ENCODE measurements at places on chromosomes 12 and 14.

- DNase-seq, result peak; percentile 94
Measured at GRCh38 chr12:57087010-57087690, 1.8 kb upstream of the NAB2 start.

DNA sequence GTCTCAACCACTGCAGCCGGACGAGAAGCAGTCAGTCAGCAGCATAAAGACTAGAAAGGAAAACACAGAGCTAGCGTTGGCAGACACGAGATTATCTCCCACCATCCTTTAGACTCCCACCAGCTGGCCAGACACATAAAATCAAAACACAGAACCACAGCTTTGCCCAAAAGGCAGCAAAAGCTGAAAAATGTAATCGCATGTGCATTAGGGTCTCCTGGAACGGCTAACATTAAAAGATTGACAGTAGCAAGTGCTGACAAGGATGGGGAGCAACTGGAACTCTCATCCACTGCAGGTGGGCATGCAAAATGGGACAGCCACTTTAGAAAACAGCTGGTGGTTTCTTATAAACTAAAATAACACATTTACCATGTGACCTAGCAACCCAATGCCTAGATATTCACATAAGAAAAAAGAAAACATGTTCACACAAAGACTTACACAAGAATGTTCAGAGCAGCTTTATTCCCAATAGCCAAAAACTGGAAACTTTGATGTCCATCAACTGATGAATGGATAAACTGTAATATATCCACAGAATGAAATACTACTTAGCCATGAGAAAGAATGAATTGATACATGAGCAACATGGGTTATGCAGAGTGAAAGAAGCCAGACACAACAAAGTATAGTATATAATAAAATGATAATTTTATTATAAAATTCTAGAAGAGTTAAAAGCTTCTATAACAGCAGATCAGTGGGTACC is 37.7 kb downstream of the NCOR2 start:
- no peak for DNase-seq

- no peak for DNase-seq
Measured at GRCh38 chr12:49809906-49810389, 18.3 kb downstream of the NCKAP5L start.

GRCh38 chr12:124045671-124046455 is 72.8 kb downstream of the ZNF664 start:
- DNase-seq, result no peak

DNA sequence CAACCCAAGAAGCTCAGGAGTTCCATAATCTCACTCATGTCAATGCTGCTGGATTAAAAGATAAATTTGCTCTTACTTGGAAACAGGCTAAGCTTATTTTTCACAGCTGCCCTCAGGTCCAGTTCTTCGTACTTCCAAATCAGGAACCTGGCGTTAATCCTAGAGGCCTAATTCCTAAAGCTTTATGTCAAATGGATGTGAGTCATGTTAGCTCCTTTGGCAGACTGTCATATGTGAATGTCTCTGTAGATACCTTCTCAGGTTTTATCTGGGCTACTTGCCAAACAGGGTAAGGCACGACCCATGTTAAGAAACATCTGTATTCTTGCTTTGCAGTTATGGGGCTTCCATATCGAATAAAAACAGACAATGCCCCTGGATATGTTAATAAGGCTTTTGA is 504.6 kb downstream of the ALG10 start:
- no peak for DNase-seq

- no peak for DNase-seq
Measured at GRCh38 chr14:63504648-63505047, 38.5 kb downstream of the PPP2R5E start.

DNA sequence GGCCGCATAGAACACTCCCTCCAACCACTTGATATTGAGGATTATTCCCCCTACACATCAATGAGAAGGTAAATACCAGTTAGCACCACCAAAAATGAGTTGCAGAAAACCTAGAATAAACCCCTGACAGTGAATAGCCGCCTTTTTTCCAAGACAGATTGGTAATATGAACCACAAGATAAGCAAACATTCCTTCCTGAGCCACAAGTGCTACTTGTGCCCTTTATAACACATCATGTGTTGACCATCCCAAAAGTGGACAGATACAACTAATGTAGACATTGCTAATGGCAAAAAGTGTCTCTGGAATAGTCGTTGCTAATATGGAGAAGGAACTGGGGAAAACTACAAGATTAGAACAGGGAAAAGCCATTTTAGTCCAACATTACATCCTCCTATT is 17.2 kb downstream of the NOXRED1 start:
- no peak for DNase-seq

DNA sequence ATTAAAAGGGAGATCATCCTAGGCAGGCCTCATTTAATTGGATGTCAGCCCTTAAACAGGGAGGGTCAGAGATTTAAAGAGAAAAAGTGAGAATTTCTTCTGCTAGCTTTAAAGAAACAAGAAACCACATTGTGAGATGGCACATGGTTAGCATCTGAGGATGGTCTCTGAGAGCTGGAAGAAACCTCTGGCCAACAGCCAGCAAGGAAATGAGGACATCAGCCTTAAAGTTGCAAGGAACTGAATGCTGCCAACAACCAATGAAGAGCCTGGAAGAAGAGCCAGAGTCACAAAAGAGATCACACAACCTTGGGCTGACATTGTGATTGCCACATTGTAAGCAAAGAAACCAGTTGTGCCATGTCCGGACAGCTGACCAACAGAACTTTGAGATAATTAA is 17.5 kb upstream of the FAR2 start:
- DNase-seq, result no peak

GRCh38 chr14:31965071-31965734 is 111.9 kb upstream of the ARHGAP5 start:
- DNase-seq, result no peak

- no peak for DNase-seq
Measured at GRCh38 chr12:23659131-23659530, 290.3 kb downstream of the SOX5 start.

DNA sequence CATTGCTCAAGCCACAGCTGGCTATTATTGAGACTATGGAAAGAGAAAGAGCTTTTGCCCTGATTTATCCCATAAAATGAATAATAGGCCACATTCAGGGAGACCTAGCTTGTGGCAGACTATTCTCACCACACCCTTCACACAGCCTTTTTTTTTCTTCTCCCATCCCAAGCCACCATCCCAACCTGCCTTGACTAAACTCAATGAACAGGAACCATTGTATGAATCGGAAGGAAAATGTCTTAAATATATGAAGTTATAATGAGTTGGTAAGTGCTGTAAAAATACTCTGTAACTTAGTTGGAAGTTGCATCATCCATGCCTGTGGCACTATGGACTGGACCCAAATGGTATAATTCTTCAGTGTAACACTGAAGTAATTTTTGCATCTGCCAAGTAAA is 338.4 kb downstream of the RAD51B start:
- no peak for DNase-seq

GRCh38 chr12:89353188-89353822 is 1.0 kb upstream of the DUSP6 start:
- peak; percentile 18 for DNase-seq

DNA sequence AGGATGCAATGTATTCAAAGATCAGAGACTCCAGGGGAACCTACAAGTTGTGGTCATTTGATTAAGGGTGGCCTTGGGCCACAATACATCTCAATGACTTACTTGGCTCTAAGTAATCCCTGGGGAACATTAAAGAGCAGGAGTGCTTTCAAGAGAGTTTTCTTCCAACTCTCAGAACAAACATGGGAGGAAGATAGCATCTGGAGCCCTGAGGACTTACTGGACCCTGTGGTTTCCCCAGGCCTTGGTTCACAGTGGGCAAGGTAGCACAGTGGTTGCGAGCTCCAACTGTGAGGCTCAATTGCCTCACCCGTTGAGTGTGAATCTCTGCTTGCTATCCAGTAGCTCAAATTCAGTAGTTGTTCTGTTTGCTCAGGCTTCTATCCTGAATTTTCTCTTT is 32.4 kb downstream of the STXBP6 start:
- DNase-seq, result no peak

- no peak for DNase-seq
Measured at GRCh38 chr12:13091832-13092231, 11.6 kb downstream of the GSG1 start.

- no peak for DNase-seq
Measured at GRCh38 chr12:1503281-1503711, 91.1 kb downstream of the FBXL14 start.

GRCh38 chr14:79809849-79810612 is 401.3 kb downstream of the DIO2 start:
- DNase-seq, result no peak
